ENCODE measurements at places on chromosomes 5 and 9. TPM values are rescaled to one million over a fixed set of nuclear protein-coding genes. Genes with fewer than 3 reads are reported as not detected.

DNA sequence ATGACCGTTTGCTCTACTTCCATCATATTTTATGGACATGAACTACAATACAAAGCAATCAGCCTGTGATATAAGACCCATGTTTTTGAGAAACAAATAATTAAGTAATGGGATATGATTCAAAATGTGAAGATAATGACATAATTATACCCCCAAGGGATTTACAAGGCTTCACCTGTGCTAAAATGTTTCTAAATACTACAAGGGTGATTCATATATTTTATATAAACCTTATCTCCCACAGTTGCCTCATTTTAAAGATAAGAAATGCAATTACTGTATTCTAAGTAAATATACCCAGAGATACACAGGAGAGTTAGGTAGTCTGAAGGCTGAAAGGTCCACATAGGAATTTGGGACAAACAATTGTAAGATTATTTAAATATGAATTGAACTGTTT, 662.0 kb upstream of the CHD1 start:
- no peak for DNase-seq

The SLC6A7 gene
- total RNA-seq, result not detected

The OLFM1 gene
- 11.8 TPM for total RNA-seq

DNA sequence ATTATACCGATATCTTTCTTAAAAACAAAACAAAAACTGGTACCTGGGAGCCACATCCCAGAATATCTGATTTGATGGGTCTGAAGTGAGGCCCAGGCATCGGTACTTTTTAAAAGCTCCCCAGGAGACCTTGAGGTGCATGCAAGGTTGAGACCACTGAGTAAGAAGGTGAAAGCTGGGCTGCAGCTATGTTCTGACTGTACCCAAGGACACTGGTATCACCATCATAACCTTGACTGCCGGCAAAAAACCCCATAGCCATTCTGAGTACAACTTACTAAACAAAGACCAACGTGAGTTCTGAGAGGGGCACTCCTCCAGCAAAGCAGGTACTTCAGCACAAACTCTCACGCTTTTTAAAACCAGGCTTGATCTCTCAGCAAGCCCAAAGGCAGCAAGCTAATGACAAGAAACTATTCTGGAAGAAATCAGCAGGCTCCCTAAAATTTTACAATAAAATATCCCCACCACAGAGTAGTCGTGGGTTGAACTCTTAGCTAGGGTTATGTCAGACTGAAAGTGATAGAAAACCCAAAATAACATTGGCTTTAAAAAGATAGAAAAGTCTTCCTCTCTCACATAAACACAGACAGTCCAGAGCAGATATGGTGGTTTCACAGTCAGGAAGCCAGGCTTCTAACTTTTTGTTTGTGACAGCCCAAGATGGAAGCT, 263.9 kb downstream of the SAXO1 start:
- no peak for DNase-seq

- no peak for DNase-seq
Observed at GRCh38 chr5:6379246-6379645, 899 bp upstream of the MED10 start.

DNA sequence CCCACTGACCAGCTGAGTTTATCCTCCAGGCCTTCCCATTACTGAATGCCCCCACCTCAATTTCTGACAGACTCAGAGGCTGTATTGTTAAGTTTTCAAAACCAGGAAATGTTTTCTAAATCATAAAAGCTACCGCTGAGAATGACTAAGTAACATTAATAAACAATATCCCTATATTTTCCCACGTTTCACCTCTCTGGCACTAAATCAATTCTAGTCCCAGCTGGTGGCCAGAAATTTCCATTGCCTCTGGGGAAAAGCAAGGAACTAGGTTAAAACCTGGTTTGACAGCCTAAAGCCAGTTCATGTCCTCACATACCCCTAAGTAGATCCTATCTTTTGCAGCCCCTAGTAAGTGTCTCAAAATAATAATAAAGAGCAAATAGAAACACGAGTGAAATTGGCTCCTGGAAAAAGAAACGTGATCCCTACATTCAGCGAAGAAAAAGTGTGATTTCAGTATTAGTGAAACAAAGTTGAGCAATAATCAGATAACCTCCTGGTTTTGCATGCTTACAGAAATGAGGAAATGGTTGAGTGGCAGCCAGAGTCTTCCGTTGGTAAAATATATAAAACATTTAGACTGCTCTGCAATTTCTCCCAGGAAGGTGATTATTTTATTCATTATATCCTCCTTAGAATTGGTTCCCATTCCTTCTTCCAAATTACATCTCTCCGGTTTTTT, 110.9 kb downstream of the ESM1 start:
- DNase-seq, result no peak

The IGIP gene
- 12.9 TPM for total RNA-seq

DNA sequence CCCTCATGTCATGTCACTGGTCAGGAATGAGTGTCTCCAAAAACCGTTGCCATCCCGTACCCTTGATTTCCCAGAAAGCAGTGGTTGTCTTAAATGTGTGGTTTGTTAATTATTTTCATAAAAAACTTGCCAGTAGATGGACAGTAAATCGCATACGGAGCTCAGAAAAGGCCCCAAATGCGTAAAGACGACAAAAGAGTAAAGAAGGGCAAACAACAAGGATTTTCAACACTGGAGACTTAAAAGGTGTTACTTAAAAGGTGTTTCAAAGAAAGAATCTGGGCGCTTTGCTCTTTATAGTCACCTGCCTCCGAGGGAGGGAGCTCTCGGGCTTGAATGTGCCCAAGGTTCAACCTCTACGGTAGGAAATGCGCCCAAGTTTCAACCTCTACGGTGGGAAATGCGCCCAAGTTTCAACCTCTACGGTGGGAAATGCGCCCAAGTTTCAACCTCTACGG, 734 bp downstream of the KIF27 start:
- DNase-seq, result peak; percentile 28

The ELAVL2 gene
- total RNA-seq, result 0.15 TPM

The LIFR gene
- total RNA-seq, result 41.9 TPM

DNA sequence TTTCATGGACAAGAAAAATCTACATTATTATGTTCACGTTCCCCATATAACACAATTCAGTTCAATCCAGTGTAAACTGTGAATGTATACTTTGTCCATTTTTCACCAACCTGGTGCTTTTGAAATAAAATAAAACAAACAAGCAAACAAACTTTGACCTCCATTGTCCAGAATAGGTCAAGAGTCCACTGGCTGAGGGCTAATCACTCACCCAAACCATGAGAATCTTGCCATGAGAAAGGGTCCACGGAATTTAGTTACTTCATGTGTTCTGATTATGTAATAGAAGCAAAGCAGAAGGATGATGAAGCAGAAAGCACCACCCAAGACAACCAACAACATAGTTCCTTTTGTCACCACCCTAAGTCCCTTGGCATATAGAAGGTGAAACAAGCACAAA, 28.7 kb downstream of the DIAPH1 start:
- DNase-seq, result no peak

The C1QTNF2 gene
- 1.2 TPM for total RNA-seq

GRCh38 chr9:113360242-113360842, 11.0 kb downstream of the BSPRY start:
- DNase-seq, result no peak

- peak; percentile 47 for DNase-seq
Observed at GRCh38 chr5:57887851-57888621, 405.4 kb upstream of the ACTBL2 start.

DNA sequence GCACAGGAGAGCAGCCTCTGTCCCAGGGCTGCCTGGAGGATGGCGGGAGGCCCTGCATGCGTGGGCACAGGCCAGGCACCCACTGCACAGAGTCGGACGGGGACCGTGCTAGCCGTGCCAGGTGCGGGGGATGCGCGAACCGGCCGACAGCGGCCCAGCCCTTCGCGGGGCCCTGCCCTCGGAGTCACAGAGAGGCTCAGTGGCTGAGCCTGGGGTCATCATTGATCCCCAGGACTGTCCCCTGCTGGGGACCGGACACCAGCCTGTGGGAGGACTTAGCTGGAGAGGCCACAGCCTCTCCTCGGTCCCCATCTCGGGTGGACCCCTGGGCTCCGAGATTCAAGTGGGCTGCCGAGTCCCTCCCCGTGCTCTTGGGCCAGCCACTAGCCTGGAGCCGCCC, 19.1 kb upstream of the LAMC3 start:
- DNase-seq, result no peak

GRCh38 chr9:135864447-135865049, 42.8 kb downstream of the CAMSAP1 start:
- DNase-seq, result peak; percentile 57

GRCh38 chr9:110283751-110284150, 27.4 kb upstream of the TXN start:
- DNase-seq, result no peak

The NUP155 gene
- 11.4 TPM for total RNA-seq

DNA sequence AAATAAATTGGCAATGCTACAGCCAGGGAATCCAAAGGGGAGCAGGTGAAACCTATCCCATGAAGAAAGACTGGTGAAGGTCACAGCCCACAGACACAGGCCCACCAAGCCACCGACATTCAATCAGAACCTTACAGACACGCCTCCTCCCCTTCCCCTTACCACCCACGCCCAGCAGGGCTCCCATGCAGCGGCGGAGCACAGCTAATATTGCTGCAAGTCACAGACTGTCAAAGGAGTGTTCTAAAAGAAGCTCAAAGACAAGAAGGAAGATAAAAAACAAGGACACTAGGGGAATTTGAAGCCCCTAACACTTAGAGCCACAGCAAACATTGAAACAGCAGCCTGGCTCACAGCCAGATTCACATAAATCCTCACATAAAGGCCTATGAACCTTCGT, 91.2 kb downstream of the MED10 start:
- no peak for DNase-seq

The SMIM15 gene
- 22.2 TPM for total RNA-seq

The CTNNA1 gene
- total RNA-seq, result 410 TPM

Data from heart left ventricle (tissue), 16 donors.